ENCODE measurements at places on chromosomes 3 and 15. TPM values are rescaled to one million over a fixed set of nuclear protein-coding genes. Genes with fewer than 3 reads are reported as not detected.

TLR9 gene
- not detected for total RNA-seq

LRRC31 gene
- total RNA-seq, result not detected

TRANK1 gene
- 17.7 TPM for total RNA-seq

CAV3 gene
- total RNA-seq, result not detected

ROPN1 gene
- not detected for total RNA-seq
